ENCODE measurements at places on chromosomes 5 and 9.

GRCh38 chr9:105157171-105157583 lies 87.3 kb upstream of the SLC44A1 start:
- peak; percentile 69 for DNase-seq

DNA sequence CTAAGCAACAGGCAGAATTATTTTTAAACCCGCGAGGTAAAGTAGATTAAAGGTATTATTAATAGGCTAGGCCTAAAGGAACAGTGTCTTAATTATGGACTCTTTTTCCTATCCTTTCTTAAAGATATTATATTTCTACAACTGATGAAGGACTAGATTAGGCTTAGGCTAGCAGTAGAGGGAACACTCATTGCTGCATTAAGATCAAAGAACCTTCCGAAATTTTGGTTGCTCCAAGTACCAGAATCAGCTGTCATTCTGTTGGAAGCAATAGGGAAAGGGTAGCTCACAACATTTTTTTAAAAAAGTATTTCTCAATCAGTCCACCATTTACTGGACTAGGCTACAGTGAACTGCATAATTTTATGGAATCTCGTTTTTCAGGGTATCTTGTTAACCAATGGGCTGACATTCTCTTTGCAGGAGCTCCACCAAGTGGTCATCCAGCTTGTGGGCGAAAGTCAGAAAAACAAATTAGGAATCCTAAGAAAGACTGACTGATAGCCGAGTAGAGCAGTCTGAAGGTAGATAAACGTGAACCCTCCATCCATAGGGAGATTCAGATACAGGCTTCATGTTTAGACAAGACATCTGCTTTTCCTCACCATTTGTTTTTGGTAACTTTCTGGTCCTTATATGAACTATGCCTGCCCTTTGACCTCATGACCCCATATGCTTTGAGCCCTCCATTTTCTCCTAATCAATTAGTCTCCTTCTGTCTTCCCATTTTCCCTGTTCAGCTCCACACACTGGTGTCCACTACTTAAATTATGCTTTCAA lies 103.6 kb upstream of the CHD1 start:
- peak; percentile 80 for DNase-seq

DNA sequence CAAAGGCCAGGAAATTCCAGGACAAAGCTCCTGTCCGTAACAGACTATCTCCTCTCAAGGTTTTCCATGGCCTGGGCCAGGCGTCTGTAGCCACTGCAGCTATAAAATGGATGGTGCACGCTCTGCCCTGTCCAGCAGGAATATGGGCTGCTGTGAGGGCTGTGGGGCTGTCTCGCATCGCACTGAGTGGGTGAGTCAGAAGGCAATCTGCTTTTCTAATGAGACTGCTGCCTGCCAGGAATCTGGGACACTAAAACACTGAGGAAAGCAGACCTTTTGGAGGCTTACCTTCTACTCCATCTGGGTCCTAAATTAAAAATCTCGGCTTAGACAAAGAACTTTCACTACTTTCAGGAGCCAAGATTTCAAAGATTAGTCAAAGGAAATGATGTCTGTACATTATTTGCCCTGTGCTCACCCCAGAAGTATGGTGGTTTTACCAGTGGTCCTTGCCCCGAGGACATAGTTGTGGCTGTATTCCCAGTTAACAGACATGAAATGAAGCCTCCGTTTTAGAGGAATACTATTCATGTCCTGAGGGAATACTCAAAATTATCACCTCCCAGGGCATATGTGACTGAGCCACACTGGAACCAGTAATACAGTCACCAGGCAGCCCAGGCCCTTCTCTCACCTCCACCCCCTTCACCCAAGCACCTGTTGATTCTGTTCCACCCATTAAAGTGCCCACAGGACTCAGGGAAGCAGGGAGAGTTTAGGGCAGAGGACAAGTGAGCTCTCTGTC lies 56.4 kb downstream of the PFDN1 start:
- DNase-seq, result no peak

DNA sequence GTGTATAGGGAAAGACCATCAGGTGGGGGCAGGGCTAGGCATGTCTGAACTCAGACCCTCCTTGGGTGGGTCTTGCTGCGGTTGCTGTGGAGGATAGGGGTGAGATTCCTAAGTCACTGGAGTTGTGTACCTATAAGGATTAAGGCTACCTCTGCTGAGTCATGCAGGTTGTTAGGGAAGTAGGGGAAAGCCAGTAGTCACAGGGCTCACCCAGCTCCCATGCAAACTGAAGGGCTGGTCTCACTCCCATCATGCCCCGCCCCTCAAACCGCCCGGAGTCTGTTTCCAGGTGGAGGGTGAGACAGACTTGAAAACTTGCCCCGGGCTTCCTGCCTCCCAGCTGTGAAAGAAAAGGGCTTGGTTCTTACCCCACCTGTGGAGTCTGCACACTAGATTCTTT lies 161.8 kb downstream of the CAVIN4 start:
- no peak for DNase-seq

DNA sequence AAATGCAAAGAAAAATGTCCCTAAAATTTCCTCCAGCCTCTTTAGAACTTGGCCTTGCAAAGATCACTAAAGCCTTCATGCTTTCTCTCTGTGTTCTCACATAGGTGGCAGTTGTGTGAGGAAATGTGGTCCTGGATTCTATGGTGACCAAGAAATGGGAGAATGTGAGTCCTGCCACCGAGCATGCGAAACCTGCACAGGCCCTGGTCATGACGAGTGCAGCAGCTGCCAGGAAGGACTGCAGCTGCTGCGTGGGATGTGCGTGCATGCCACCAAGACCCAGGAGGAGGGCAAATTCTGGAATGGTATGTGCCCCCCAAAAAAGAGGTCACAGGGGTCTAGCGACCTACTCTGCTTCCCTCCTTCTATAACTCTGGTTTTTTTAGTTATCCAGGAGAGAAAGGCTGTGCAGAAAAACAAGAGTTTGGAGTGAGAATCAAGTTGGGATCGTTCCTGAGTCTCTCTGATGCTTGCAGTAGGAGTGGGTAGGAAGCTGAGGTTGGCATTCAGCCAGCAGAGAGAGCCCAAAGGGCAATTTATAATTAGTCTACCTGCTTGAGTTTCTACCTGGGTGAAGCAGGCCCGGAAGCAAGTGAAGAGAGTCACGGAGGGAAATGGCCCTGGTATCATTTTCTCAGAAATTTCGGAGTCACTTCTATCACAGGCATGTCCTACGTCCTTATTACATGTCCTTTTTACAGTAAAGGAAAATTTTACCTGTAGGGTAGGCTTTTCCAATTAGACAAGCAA lies 97.5 kb downstream of the RFK start:
- DNase-seq, result no peak

DNA sequence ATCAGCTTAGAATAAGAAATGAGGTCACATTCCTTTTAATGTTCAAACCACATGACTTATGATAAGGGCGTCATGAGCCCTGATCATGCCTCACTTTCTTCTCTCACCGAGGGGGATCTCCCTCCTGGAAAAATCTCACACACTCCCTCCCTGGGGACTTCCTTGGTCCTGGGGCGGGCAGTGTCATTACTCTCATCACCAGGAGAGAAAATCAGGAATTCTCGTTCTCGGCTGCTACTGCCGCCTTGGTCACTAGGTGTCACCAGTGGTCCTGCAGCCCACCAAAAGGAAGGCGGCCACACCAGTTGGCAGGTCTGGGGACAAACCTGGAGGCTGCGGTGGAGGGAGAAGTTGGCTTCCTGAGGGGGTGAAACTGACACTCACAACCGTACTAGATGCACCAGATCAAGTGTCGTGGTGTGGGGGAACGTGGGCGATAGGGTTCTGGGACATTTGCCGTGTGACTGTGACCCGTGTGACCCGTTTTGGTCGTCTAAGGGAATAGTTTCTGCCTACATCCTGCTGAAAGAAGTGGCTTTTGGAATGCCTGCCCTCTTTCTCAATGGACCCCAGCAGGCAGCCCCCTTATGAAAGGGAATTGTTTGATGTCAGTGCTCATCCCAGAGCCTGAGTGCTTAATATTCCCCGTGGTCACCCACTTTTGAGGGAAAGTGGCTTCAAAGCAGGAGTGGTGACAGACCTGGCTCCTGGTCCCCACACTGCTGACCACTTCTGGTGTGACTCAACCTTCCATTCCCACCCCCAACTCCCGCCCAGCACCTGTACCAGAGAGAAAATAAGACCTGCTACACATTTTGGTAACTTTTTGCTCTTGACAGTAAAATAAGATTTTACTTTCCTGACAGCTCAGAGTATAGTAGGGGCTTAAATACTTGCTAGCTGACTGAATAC lies 63.2 kb downstream of the ACER2 start:
- peak; percentile 27 for DNase-seq

DNA sequence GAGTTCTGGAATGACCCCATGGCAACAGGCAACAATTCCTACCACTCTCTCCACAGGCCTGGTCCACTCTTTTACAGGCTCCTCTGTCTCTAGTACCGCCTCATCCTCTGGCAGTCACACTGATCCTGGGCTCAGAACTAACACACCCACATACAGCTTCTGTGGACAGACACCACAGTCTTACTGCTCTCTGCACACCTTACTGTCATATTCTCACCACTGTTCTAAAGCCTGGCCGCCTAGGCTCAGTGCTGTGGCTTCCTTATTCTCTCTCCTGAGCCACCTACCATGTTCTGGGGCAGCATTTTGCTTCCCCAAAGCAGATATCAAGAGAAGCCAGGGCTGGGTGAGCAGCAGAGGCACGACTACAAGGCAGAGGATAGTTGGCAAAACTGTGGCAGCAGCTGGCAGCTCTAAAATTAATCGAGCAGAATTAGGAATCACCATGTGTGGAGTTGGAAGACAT lies 14.8 kb downstream of the REEP5 start:
- no peak for DNase-seq

DNA sequence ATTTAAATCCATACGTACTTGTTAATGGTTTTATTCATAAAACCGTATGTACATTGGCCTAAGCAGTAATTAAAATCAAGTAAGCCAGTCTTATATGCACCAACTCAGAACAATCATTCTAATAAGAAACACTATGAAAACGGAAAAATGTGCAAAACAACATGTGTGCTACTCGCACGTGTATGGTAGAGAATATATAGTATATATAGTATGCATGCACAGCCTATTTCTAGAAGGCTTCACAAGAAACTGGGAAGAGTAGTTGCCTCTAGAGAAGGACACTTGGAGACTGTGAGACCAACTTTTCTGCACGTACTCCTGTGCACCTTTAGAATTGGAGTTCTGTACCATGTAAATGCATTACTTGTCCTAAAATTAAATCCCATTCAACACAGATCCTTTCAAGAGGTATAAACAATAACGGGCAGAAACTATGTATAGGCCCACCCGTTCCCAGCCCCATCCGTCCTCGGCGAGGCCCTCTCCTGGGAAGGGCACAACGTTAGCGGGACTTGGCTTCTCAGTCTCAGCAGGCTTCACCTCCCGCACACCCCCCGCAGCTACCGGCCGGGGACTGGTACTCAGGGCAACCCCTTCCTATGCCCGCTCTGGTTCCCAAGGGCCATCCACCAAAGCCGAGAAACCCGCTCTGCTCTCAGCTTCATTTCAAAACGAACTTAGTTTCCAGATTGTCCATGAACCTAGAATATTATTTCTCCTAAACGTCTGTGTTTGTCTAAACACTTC lies 2.0 kb downstream of the CDC14B start:
- DNase-seq, result no peak

- no peak for DNase-seq
Measured at GRCh38 chr5:72147569-72147968, 40.3 kb downstream of the MAP1B start.

DNA sequence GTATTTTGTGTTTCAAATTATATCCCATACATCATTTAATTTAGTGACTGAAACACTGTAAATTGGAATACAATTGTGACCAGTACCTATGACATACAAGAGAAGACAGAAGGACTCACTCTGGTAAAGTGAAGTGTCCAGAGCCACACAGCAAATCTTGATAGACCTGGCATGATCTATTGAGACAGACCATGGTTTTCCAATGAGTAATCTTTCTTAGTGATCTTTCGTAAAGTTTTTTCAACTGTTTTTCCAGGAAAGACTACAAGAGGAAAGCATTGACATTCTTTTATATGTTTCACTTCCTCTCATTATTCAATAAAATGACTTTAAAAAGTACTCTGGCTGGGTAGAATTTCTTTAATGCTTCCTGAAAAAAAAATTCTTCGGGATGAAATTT lies 43.3 kb upstream of the ALDH1A1 start:
- no peak for DNase-seq

DNA sequence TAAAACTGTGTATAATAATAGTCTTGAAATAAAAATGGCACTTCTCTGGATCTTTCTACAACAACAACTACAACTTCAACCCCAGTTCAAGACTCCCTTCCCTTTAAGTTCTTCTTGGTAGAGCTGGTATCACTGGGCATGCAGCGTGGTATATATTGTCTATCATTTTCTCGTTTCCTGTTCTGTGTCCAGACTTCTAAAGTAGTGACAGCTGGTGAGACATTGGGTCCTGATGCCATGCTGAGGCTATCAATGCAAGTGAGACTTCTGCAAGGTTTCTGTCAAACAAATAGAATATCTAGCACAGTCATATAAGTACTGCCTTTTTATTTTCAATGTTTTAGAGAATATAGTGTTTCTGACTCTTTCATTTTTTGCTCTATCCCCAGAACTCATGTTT lies 123.0 kb upstream of the GRIN3A start:
- no peak for DNase-seq

- DNase-seq, result no peak
Measured at GRCh38 chr5:17329571-17329970, 112.1 kb downstream of the BASP1 start.
